ENCODE measurements at places on chromosomes 3 and 15.
A peak's percentile ranks its signal among the peaks of the same experiment; 100 is the strongest.

GRCh38 chr3:140553591-140553990, 124.3 kb upstream of the TRIM42 start:
- ATAC-seq, result no peak

DNA sequence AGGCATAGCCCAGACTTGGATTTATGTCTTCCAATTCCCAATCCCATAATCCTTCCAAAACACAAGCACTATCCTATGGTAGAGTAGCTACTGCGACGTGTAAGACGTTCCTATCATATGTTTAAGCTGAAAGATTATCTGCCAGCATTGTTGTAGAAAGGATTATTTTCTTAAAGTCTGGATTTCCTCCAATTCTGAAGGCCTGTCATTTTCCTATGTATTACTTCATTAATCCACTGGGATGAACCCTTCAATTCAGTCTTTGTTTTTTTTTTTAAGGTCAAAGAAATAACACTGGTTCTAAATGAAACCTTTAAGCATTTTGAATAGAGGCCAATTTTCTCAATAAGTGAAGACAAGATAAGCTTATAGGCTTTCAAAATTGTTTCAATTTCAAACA, 289.0 kb downstream of the SLC9A9 start:
- ATAC-seq, result no peak

GRCh38 chr15:62125773-62126172, 39.3 kb downstream of the C2CD4B start:
- no peak for ATAC-seq

DNA sequence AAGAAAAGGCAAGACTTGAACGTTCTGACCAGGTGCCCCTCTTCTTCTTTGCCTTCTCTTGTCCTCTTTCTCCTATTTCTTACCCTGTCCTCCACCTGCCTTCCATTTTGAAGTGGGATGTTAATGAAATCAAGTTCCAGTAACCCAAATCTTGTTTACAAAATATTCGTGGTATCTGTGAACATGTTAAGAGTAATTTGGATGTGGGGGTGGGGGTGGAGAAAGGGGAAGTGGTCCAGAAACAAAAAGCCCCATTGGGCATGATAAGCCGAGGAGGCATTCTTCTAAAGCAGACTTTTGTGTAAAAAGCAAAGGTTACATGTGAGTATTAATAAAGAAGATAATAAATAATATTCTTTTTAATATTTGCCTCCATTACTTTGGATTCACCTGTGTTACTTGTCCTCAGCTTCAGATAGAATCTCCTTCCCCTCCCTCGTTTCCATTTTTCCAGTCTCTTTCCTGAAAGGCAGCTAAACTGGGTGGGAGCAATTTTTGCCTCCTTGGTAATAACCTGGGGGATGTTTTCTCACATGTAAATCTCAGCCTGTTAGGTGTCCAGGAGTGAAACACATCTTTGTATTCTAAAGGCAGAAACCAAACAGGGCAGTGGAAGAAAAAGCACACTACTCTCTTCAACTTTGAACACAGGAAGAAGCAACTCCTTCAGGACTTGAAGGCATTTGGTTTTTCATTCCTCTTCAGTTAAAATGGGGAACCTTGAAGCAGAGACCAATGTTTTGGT, 3.2 kb downstream of the CHST2 start:
- no peak for ATAC-seq

DNA sequence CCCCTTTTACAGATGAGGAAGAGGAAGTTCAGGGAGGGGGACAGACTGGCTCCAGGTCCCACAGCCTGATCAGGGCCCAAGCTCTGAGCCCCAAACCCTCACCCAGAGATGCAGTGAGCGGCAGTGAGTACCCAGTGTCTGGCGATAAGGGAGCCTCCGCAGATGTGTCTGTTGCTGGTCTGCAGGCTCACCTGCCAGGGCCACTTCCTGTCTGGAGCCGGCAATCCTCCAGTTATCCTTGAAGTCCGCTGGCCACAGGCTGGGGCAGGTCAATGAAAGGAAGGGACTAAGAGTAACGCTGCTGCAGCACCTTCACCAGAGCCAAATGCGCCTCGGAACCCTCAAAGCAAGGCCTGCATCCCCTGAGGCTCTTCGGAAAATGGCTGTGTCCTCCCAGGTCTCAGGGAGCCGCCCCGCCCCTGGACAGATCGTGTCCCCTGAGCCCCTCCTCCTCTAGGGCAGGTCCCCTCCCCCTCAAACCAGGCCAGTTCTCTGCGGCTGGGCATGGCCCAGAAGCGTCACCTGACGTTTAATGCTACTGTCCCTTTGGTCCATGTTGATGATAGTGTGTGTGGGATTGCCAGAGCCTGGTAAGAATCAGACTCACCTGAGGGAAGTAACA, 51.5 kb downstream of the MYL3 start:
- ATAC-seq, result peak; percentile 18

GRCh38 chr3:176347424-176348146, 849.7 kb downstream of the TBL1XR1 start:
- no peak for ATAC-seq

GRCh38 chr15:48955370-48955769, 8.3 kb downstream of the SHC4 start:
- no peak for ATAC-seq

GRCh38 chr3:149339931-149340309, 6.5 kb upstream of the TM4SF18 start:
- peak; percentile 99 for ATAC-seq

DNA sequence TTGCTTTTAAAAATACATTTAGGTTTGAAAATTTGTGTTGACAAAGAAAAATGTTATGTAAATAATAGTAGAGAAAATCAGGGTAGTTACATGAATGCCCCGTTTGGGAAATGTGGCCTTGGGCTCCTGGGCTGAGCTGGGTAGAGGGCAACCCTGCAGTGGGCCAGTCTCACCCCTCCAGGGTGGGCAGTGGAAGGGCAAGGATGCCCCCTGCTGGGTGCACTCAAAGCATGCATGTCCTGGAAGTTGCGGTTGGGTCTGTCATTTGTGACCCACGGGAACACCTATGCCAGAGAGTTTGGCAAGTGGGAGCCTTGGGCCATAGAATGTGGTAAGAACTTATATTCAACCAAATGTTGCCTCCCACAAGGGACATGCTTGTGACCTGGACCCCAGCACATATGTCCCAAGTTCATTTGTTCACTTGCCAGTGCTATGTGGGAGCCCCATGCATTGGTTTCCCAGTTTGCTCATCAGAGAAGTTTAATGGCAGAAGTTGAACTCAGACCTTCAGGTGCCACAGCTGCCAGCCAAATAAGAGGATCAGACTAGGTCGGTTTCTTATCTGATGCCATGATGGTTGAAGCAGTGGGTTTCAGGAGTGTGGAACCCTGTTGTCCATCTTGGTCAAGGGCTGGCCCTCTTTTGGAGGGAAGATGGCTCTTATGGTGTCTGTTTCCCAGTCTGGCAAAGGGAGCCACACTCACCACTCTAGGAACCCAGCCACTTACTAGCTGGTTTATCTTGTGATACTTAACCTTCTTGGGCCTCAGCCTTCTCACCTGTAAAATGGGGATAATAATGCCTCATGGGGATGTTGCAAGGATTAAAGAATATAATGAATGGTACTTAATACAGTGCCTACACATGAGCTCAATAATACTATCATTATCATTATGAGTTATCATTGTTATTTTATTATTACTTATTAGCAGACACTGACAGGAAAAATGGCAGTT, 2.5 kb upstream of the PLCB2 start:
- no peak for ATAC-seq

DNA sequence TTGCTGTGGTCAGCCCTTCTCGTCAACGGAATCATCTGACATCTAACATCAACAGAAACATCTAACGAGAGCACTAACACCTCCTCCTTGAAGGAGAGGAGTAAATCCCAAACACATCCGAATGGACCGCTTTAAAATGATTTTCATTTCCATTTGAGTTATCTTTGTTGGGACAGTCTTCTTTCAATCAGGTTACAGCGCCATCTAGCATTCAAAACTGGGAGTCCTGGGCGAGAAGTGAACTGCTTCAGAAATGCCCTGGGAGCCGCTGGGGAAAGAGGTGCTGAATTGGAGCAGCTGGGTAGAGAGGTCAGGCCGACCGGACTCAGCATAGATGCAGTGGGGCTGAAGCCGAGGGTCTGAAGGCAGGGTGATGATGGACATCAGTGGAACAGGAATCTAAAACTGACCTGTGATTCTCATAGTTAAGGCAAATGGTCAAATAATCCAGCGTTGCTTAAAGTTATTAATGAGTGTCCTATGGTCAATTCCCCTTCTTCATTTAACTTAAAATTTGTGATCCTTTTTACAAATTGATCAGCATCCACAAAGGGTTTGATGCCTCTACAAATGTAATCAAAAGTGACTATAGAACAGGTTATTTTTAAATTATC, 170.0 kb upstream of the NDN start:
- no peak for ATAC-seq

- peak; percentile 94 for ATAC-seq
Observed at GRCh38 chr3:71210257-71211007, 373.1 kb downstream of the FOXP1 start.
